Activated naive CD4-positive, alpha-beta T cell treated with anti-CD3 and anti-CD28 coated beads for 36 hours (primary cell): ENCODE measurements at places on chromosomes 5 and 9.

DNA sequence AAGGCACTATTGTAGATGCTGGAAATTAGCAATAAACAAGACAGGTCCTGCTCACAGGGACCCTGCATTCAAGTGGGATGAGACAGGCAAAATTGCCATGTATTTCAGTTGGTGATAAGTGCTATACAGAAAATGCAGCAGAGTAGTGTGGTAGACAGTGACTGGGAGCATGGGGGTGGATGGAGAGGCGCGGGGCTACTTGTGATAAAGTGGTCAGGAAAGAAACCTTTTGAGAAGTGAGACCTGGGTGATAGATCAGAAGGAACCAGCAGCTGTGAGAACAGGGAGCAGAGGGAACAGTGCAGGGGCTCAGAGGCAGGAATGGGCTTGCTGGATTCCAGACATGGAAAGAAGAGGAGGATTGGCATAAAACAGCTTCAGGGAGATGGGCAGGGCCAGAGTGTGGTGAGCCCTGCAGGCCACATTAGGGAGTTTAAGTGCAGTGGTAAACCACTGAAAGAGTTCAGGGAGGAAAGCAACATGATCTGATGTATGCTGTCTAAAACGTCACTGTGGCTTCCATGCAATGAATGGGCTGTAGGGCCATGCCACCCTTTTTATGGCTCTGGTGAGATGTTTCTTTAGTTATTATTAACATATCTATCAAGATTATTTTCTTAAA, 7.3 kb downstream of the CRHBP start:
- no peak overlapping the region for H3K27ac ChIP-seq
- no peaks in the 10 kb centered on the region for H3K36me3 ChIP-seq
- H3K4me3 ChIP-seq = no peak overlapping the region
- peaks cover 6% of the 10 kb centered on the region for H3K4me1 ChIP-seq
- DNase-seq = no peak
- H3K27me3 ChIP-seq = peaks cover 6% of the 10 kb centered on the region

DNA sequence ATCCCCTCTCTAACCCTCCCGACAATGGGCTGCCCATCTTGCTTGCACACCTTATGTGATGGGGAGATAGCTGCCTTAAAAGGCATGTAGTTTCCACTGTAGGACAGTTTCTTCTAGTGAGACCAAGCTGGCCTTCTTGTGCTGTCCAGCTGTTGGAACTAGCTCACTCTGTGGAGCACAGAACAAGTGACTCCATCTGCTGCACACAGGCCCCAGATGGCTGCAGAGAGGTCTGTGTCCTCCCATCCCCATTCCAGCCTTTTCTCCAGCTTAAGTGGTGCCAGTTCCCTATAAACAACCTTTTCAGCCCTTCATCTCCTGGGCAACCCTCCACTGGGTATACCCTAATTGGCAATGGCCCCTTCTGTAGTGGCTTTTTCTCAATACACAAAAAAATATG, 18.7 kb upstream of the PSD2 start:
- no peak for DNase-seq
- no peak overlapping the region for H3K4me3 ChIP-seq
- H3K36me3 ChIP-seq = no peaks in the 10 kb centered on the region
- no peak overlapping the region for H3K27ac ChIP-seq

DNA sequence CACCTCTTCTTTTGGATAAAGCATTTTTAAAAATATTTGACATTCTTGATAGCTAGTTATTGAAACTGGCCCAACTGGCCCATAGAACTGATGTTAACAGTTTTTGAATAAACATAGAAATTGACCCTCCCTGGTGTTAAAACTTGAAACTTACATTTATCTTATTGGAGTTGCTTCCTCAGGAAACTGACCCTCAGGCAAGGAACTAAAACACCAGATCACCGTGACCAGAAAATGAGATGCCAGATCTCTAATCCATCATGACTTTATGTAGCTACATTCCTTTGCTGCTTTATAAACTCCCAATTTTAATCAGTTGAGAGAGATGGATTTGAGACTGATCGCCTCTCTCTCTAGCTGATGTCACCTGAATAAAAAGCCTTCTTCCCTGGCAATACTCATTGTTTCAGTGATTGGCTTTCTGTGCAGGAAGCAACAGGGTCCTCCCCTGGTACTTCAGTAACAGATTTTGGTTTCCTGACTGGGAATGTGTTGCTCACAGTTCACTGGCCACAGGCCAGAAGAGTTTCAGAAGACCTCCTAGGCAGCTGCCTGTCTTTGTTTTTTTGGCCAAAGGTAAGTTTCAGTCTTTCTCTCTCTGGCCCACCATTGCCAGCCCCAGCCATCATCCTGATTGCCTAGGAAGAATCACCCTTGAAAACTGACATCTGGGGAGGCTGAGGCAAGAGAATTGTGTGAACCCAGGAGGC, 212.4 kb downstream of the DTWD2 start:
- peaks cover 4% of the 10 kb centered on the region for H3K27me3 ChIP-seq
- no peaks in the 10 kb centered on the region for H3K4me1 ChIP-seq
- no peak overlapping the region for H3K27ac ChIP-seq
- no peak for DNase-seq

GRCh38 chr9:87157366-87158031, 210.2 kb upstream of the GAS1 start:
- no peaks in the 10 kb centered on the region for H3K4me1 ChIP-seq
- H3K36me3 ChIP-seq = no peaks in the 10 kb centered on the region
- H3K27ac ChIP-seq = no peak overlapping the region
- DNase-seq = no peak
- peaks cover 18% of the 10 kb centered on the region for H3K27me3 ChIP-seq

DNA sequence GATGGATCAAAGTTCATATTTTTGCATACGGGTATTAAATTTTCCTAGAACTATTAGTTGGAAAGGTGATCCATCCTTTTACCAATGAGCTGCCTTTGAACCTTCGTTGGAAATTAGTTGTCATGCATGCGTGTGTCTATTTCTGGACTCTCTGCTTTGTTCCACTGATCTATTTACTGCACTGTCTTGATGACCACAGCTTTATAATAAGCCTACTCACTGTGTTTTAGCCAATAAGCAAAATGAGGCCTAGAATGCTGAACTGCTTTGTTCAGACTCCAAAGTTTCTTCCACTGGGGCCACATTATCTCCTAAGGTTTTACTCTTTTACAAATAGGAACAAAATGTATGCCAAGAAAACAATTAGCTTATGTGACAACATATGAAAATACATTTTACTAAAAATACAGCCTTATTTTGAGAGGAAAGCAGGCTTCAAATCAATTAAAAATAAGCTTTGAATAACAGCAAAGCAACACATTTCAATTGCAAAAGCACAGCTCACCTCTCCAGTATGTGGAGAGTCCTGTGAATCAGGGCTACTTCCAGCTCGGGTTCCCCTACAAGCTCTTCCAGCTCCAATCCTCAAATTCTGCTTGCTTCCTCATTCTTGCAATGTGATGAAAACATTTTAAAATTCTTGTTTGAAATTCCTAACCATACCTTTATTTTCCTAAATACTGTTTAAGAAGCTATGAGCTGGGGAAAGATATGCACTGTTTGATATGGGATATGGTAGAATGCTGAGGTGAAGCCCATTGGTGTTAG, 72.0 kb downstream of the RETREG1 start:
- H3K27ac ChIP-seq = no peak overlapping the region
- H3K4me1 ChIP-seq = peaks cover 53% of the 10 kb centered on the region
- H3K27me3 ChIP-seq = no peaks in the 10 kb centered on the region
- no peak for DNase-seq

DNA sequence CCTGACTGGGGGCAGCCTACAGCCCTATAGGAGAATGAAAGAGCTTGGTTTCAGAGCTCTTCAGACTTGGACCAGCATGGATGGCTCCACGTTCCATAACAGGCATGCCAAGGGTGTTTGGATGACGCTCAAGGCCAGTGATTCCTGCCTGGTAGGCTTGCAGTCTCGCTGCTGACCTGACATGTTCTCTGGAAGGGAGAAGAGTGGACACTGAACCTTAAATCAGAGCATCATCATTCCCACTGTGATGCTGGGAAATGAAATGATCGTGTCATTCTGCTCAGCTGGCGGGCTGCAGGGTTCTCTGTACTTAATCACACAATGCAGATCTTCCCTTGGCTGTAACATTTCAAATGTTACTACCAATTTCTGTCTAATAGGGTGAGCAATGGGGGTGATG, 57.0 kb downstream of the CFAP90 start:
- H3K4me1 ChIP-seq = no peaks in the 10 kb centered on the region
- no peak overlapping the region for H3K27ac ChIP-seq
- H3K36me3 ChIP-seq = no peaks in the 10 kb centered on the region
- DNase-seq = no peak
- H3K27me3 ChIP-seq = peaks cover 13% of the 10 kb centered on the region

- no peak overlapping the region for H3K27ac ChIP-seq
- H3K36me3 ChIP-seq = peaks cover 2% of the 10 kb centered on the region
- H3K27me3 ChIP-seq = no peaks in the 10 kb centered on the region
- H3K4me1 ChIP-seq = peaks cover 39% of the 10 kb centered on the region
- DNase-seq = no peak
- no peak overlapping the region for H3K4me3 ChIP-seq
These were observed 224.3 kb downstream of the AOPEP start for GRCh38 chr9:94950579-94951323.

GRCh38 chr9:106861640-106862109, 1.3 kb upstream of the ZNF462 start:
- peaks cover 65% of the 10 kb centered on the region for H3K27me3 ChIP-seq
- peaks cover 32% of the 10 kb centered on the region for H3K4me1 ChIP-seq
- H3K4me3 ChIP-seq = no peak overlapping the region
- DNase-seq = peak; percentile 3

- no peak overlapping the region for H3K4me3 ChIP-seq
- no peak for DNase-seq
- H3K36me3 ChIP-seq = no peaks in the 10 kb centered on the region
- H3K27me3 ChIP-seq = peaks cover 2% of the 10 kb centered on the region
- H3K4me1 ChIP-seq = no peaks in the 10 kb centered on the region
These were observed 247.0 kb upstream of the TNC start for GRCh38 chr9:115364991-115365390.

- H3K4me3 ChIP-seq = no peak overlapping the region
- H3K27me3 ChIP-seq = no peaks in the 10 kb centered on the region
- H3K4me1 ChIP-seq = no peaks in the 10 kb centered on the region
- H3K27ac ChIP-seq = no peak overlapping the region
- no peak for DNase-seq
These were observed 1298.8 kb upstream of the CDH6 start for GRCh38 chr5:29894668-29895067.

- no peak overlapping the region for H3K27ac ChIP-seq
- H3K36me3 ChIP-seq = no peaks in the 10 kb centered on the region
- DNase-seq = no peak
- peaks cover 22% of the 10 kb centered on the region for H3K27me3 ChIP-seq
These were observed 19.9 kb upstream of the IL9 start for GRCh38 chr5:135915466-135916001.

DNA sequence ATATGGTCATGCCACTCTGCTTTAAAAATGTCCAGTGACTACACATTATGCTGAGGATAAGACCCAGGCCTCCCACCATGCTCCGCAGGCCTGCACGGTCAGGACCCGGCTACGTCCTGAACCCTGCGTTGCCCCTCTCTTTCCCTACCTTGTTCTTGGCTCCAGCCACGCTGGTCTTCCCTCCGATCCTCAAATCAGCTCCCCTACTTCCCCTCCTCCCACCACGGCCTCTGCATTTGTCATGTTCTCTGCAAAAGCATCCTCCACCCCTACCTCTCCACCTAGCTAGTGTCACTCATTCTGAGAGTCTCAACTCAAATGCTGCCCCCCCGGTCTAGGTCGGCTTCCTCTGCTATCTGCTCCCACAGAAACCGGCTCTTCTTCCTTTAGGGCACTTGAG, 11.2 kb downstream of the GPX3 start:
- H3K27me3 ChIP-seq = no peaks in the 10 kb centered on the region
- peaks cover 59% of the 10 kb centered on the region for H3K36me3 ChIP-seq
- no peak overlapping the region for H3K27ac ChIP-seq
- no peak overlapping the region for H3K4me3 ChIP-seq
- H3K4me1 ChIP-seq = no peaks in the 10 kb centered on the region
- DNase-seq = no peak

- peak overlapping the region; percentile 4 for H3K4me3 ChIP-seq
- peak; percentile 69 for DNase-seq
- H3K27ac ChIP-seq = no peak overlapping the region
- H3K4me1 ChIP-seq = peaks cover 9% of the 10 kb centered on the region
These were observed 16.1 kb downstream of the SV2C start for GRCh38 chr5:76099286-76099702.

- no peak overlapping the region for H3K27ac ChIP-seq
- no peaks in the 10 kb centered on the region for H3K36me3 ChIP-seq
- H3K4me1 ChIP-seq = no peaks in the 10 kb centered on the region
- no peak overlapping the region for H3K4me3 ChIP-seq
- H3K27me3 ChIP-seq = no peaks in the 10 kb centered on the region
- no peak for DNase-seq
These were observed 17.8 kb downstream of the HINT1 start for GRCh38 chr5:131147258-131147657.

- H3K4me1 ChIP-seq = no peaks in the 10 kb centered on the region
- H3K27ac ChIP-seq = no peak overlapping the region
These were observed 305.4 kb upstream of the NUDT12 start for GRCh38 chr5:103867857-103868598.

DNA sequence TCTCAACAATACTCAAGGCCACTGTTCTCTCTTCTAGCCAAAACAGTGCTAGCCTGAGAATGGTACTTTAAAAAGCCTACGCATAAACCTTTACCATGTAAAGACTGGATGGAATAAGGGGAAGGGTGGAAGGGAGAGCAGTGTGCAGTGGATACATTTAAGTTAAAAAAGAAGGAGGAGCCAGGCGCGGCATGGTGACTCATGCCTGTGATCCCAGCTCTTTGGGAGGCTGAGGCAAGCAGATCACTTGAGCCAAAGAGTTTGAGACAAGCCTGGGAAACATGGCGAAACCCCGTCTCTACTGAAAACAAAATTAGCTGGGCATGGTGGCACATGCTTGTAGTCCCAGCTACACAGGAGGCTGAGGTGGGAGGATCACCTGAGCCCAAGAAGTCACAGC, 127.7 kb upstream of the KIF2A start:
- no peaks in the 10 kb centered on the region for H3K36me3 ChIP-seq
- no peak overlapping the region for H3K27ac ChIP-seq
- DNase-seq = no peak
- no peaks in the 10 kb centered on the region for H3K4me1 ChIP-seq
- peaks cover 20% of the 10 kb centered on the region for H3K27me3 ChIP-seq
- H3K4me3 ChIP-seq = no peak overlapping the region

GRCh38 chr5:9467199-9468059, 78.4 kb downstream of the SEMA5A start:
- no peaks in the 10 kb centered on the region for H3K4me1 ChIP-seq
- H3K36me3 ChIP-seq = no peaks in the 10 kb centered on the region
- no peak for DNase-seq
- H3K4me3 ChIP-seq = no peak overlapping the region

GRCh38 chr5:157827423-157827822, 31.5 kb downstream of the CLINT1 start:
- H3K27me3 ChIP-seq = no peaks in the 10 kb centered on the region
- H3K4me3 ChIP-seq = no peak overlapping the region

GRCh38 chr9:133454325-133454724, 5.5 kb upstream of the CACFD1 start:
- H3K4me3 ChIP-seq = no peak overlapping the region
- DNase-seq = no peak
- peaks cover 2% of the 10 kb centered on the region for H3K4me1 ChIP-seq

GRCh38 chr5:176887252-176887849, 11.8 kb downstream of the HK3 start:
- no peak for DNase-seq
- no peaks in the 10 kb centered on the region for H3K36me3 ChIP-seq
- no peak overlapping the region for H3K27ac ChIP-seq
- no peak overlapping the region for H3K4me3 ChIP-seq

- no peak for DNase-seq
- H3K27me3 ChIP-seq = no peaks in the 10 kb centered on the region
- H3K4me1 ChIP-seq = no peaks in the 10 kb centered on the region
- H3K36me3 ChIP-seq = peaks cover 31% of the 10 kb centered on the region
- H3K27ac ChIP-seq = no peak overlapping the region
These were observed 10.6 kb downstream of the SPINK4 start for GRCh38 chr9:33250458-33250995.
